ENCODE measurements at places on chromosomes 13 and 19. TPM values are rescaled to one million over a fixed set of nuclear protein-coding genes. Genes with fewer than 3 reads are reported as not detected.

- DNase-seq: no peak
Observed at GRCh38 chr13:65293530-65294198, 1936.5 kb downstream of the PCDH9 start.

The ETFB gene
- total RNA-seq: 29.8 TPM

DNA sequence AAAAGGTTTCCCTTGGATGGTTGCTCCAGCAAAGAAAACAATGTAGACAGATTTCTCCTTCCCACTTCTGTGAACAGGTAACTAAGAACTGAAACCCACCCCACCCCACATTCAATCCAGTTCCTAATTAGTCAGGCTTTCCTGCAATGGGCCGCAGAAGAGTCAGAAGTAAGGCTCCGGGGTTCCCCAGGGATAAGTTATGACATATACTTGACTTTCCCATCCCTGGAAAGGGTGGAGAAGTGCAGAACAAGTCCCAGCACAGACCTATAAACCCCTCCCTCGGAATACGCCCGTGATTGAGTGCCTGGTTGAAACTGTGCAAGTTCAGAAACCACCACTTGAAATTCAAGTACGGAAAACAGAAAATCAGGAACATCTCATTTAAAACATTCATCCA is 24.9 kb downstream of the RCBTB2 start:
- no peak for DNase-seq

GRCh38 chr13:45385907-45386553 is 32.1 kb downstream of the SLC25A30 start:
- no peak for DNase-seq

- DNase-seq: no peak
Observed at GRCh38 chr13:75489502-75490263, 7.7 kb upstream of the TBC1D4 start.

DNA sequence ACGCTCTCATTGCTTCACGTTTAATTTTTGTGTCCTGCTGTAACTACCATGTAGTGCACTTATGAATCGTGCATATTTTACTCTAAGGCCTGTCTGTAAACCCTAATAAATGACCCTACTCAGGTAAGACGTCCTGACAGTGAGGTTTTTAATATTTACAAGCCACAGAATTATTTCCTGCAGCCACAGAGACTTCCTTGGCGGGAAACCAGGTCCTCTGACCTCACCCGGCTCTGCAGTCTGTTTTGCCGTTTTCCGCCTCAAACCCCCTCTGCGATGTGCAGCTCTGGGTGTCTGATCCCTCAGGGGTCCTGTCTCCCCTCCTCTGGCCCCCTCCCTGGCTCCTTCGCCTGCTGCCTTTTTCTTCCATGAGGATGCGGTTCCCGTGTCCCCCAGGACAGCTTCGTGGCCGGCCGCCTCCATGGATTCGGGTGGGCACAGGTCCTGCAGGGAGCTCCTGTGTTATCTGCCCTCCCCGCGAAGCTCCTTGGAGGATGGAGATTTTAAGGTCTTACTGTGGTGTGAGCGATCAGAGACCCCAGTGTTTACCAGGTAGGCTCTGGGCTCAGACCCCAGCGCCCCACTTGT is 66.3 kb downstream of the MCF2L start:
- DNase-seq: no peak

DNA sequence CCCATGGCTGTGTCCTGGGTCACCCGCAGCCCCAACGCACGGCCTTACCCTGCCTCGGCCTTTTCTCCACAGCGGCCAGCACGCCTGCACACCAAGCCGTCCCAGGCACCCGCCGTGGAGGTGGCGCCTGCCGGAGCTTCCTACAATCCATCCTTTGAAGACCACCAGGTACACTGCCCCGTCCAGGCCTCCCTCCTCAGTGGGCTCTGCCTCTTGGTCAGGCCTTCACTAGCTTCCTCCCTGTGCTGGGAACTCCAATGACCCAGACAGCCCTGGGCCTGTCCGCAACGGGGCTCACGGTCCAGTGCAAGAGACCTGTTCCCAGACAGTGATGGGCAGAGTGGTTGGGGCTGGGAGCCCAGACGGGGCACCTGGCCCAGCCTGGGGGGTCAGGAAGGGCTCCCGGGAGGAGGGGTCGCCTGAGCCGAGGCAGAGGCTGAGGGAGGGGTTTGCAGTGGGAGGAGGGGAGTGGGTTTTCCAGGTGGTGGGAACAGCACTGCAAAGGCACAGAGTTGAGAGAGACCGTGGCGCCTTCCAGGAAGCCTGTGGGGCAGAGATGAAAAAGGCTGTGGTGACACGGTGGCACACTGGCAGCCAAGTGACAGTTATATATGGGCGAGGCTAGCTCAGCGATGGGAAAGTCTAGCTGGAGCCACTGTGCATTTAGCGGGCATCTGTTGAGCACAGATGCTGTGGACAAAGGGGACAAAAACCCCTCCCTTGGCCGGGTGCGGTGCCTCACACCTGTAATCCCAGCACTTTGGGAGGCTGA is 7.3 kb downstream of the NOP53 start:
- no peak for DNase-seq

The NRTN gene
- total RNA-seq: 0.14 TPM
